ENCODE measurements at places on chromosomes 13 and 19. TPM values are rescaled to one million over a fixed set of nuclear protein-coding genes. Genes with fewer than 3 reads are reported as not detected.

DNA sequence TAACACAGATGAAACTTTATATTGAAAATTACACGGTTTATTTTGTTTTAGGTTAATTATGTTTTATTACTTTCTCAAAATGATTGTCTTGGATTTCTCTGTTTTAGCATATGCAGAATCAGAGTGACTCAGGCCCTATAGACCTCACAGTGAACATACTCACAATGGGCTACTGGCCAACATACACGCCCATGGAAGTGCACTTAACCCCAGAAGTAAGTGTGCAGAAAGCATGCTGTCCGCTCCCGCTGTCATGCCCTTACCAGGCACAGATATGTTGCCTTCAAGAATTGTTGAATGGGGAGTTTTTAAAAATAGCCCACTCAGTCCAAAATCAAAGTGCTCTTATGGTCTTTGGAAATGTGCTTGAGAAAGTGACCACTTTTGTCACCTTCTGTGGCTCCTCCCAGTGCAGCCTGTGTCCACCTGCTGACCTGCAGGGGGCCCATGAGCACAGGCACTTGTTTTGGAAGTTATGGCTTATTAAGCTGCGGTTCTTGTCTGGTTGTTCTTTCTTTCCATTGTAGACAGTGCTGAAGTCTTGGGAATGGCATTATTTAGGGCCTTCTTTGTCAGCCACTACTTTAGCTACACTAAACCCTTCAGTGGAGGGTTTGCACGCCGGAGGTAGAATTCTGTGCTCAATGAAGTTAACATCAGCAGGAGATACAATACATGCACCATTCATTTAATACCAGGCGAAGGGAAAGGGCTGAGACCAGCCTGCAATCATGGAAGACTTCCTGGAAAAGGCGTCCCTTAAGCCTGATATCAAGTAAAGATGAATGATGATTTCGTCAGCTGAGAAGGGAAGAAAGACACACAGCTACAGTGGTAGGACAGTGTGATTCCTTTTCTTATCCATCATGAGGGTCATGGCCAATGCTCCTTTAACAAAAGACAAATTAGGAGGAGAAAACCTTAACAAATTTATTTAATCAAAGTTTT is 36.7 kb downstream of the CUL4A start:
- no peak for DNase-seq

ZNF429 gene
- 7.5 TPM for polyA plus RNA-seq

DNA sequence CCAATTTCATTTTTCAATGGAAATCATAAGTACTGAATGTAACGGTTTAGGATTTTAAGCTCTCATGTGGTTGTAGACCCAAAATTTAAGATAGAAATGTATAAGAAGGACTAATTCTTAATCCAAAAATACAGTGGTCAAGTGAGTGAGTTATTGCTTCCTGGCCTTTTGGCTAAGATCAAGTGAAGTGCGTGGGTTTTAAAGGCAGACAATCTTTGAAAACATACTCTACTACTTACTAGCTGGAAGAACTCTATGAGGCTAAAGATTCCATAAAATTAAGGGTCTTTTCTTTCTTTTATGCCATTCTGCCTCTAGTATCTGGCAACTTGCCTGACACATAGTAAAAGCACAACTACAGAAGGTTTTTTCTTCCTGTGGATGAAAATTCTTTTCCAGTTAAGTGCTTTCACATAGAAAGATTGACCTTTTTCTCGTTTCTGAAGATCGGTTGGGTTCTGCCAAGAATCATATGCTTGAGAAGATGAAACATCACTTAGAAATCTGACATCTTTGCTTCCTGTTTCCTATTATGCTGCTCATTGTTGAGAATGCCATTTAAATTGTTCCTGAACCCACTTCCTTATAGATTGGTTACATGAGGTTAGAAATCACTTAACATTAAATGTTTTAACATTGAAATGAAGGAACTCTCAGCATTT is 26.4 kb upstream of the SCEL start:
- peak; percentile 21 for DNase-seq

- DNase-seq: no peak
Observed at GRCh38 chr19:33280351-33280921, 21.9 kb downstream of the CEBPA start.

GJA3 gene
- polyA plus RNA-seq: 0.13 TPM

- peak; percentile 88 for DNase-seq
Observed at GRCh38 chr19:19145684-19146608, 7.7 kb upstream of the TMEM161A start.

- DNase-seq: peak; percentile 51
Observed at GRCh38 chr19:20664901-20665781, 3.8 kb upstream of the ZNF626 start.

TEX26 gene
- 0.50 TPM for polyA plus RNA-seq

CLIP3 gene
- polyA plus RNA-seq: 4.5 TPM

DNA sequence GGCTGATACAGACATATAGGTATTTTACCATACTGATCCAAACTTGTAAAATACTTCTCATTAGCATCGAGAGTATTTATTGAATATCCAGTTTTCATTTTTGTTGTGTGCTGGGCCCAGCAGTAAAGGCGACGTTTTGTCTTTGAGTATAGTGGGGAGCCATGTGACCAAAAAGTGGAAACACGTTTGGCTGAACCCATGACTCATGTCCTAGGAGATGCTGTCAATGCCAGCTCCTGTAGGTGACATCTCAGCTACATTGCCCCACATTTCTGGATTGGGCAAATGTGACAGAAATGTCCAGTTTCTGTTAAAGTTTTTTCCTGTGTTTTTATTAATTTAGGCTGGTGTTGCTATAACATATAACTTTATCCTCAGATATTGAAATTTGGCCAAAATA is 26.1 kb upstream of the GTF3A start:
- DNase-seq: no peak

DNA sequence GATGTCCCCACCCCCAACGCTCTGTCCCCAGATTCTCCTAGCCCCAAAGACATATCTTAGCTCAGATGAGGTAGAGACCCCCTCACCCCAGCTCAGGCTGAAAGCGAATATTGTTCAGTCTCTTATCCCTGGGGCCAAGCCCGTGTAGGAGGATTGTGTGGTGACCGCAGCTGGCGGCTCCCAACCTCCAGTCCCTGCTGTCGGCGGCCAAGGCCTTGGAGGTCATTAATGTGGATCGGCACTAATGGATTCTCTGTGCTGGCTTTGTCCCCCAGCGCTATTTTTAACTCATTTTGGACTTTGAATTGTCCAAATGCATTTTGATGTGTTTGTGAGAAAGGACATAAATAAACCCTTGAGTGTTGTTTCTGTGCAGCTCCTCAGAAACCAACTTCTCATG is 124.2 kb downstream of the UQCRFS1 start:
- DNase-seq: no peak

PSG3 gene
- polyA plus RNA-seq: not detected

DNA sequence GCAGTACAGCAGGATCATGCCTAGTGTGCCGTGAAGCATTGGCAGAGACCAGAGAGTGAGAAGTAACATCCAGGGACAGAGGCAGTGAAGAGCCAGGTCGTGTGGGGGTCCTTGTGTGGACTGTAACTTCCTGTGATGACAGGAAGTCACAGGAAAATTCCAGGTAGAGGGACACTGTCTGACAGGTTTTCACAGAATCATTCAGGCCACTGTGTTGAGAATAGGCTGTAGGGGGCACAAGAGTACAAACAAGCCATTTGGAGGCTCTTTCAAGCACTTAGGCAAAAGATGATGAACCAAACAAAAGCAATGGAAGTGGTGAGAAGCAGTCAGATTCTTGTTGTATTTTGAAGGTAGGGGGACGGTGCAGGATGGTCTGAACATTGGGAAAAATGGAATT is 46.4 kb downstream of the N4BP2L1 start:
- DNase-seq: no peak

GRCh38 chr13:36531746-36532486 is 99.6 kb downstream of the CCNA1 start:
- peak; percentile 25 for DNase-seq

TRMT1 gene
- polyA plus RNA-seq: 64.7 TPM

- no peak for DNase-seq
Observed at GRCh38 chr19:10691883-10692282, 9.4 kb upstream of the QTRT1 start.

- peak; percentile 83 for DNase-seq
Observed at GRCh38 chr19:1076951-1077350, 10.0 kb downstream of the ARHGAP45 start.

- DNase-seq: no peak
Observed at GRCh38 chr19:16525751-16526481, 16.3 kb downstream of the CHERP start.

DNA sequence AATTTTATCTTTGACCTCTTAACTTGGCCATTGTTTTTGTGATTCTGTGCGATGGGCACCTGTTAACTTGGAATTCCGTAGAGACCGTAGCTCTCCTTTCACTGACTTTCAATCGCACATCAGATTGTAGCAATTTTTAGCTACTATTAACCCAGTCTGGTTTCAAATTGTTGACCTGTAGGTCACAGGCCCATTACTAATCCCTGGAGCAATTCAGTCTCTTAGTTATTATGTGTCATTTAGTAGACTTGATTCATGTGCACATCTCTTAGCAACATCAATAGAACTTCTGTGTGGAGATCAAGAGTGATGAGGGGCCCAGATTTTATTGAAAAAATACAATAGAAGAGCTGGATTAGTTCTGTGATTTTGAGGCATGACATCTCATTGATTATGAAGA is 549.6 kb upstream of the SLC10A2 start:
- DNase-seq: no peak

SLC10A2 gene
- polyA plus RNA-seq: not detected

LILRA1 gene
- polyA plus RNA-seq: 0.31 TPM

DNA sequence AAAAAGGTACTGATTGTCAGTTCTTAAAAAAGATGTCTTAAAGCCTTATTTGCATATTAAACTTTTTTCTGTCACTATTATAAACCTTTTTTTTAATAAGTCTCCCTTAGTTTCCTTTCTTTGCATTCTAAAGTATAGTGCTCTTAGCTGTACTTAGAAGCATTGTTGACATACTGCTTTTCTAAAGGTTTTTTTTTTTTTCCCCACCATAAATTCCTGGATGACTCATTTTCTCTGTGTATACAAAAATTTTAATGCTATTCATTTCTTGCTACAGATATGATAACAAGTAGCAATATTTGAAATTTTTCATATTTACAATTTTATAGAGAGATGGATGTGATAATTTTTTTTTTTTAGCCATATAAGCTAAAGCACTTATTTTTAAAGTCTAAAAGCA is 43.5 kb downstream of the METTL21C start:
- DNase-seq: no peak

CPAMD8 gene
- 2.3 TPM for polyA plus RNA-seq

DNA sequence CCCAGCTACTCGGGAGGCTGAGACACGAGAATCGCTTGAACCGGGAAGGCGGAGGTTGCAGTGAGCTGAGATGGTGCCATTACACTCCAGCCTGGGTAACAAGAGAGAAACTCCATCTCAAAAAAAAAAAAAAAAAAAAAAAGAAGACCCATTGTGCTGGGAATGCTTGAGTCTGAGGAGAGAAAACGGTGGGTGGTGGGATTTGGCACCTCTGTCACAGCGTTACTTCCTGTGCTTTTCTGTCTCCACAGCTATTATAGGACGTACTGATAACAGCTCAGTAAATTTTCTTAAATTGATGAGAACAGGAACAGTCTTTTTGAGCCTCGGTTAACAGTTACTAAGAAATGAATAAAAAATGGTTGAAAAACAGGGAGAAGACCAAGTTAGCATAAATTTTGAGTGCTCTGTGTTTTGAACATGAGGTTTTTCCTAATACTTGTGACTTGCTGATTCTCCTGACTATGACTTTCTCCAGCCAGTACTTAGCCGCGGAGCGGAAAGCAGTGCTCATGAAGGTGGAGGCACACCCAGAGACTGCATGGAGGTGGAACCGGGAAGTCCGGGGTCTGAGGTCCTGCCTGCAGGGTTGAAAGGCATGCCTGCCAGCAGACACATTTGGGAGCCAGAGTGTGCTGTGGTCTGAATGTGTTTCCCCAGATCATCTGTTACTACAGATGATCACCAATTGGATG is 55.3 kb upstream of the TEX29 start:
- no peak for DNase-seq

GRCh38 chr13:47144782-47145181 is 247.9 kb upstream of the HTR2A start:
- DNase-seq: no peak

GRCh38 chr13:113437408-113438010 is 15.8 kb downstream of the ADPRHL1 start:
- peak; percentile 60 for DNase-seq

- peak; percentile 42 for DNase-seq
Observed at GRCh38 chr19:33226550-33227241, 1.0 kb upstream of the SLC7A10 start.

GRCh38 chr19:10467104-10467706 is 36.0 kb downstream of the KEAP1 start:
- no peak for DNase-seq

RFC3 gene
- polyA plus RNA-seq: 5.5 TPM

ZNF583 gene
- 1.3 TPM for polyA plus RNA-seq

DNA sequence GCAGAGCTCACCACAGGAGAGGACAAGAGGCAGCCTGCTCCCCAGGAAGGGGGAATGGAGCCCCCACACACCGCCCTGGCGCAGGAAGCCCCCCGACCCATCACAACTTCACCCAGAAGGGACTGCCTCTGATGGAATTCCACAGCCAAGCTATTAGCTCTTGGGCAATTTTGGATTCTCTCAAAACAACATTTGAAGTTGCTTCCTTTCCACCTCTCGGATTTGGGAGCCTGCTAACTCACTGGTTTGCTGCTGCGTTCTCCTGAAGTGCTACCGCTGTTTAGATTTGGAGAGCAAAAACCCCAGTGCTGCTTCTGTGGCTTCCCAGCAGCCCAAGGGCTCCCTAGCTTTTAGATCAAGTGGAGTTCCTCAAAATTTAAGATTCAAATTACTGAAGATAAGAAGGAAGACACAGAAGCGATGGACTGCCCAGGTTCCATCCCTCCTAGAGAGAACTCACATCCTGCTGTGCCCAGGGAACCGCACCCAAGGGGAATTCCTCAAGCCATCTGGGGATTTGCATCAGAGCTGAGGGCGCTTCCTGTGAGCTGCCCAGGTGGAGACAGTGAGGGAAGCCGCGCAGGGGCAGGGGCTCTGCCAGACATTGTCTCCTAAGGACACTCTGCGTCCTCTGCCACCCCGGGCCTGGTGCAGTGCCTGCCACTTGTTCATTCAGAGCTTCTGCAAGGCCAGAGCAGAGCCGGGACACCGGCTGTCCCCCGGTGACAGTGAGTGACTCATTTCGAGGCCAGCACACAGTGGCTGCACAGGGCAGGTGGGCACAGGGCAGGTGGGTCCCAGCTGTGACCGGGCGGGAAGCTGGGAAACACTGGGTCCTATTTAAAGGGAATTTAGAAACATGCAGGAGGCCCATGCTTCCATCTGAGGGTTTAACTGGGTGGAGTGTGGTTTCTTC is 45.5 kb downstream of the COL4A1 start:
- DNase-seq: no peak
